ENCODE measurements at places on chromosomes 11 and 22.

GRCh38 chr11:114202011-114202609 lies 94.1 kb upstream of the NNMT start:
- DNase-seq, result no peak

DNA sequence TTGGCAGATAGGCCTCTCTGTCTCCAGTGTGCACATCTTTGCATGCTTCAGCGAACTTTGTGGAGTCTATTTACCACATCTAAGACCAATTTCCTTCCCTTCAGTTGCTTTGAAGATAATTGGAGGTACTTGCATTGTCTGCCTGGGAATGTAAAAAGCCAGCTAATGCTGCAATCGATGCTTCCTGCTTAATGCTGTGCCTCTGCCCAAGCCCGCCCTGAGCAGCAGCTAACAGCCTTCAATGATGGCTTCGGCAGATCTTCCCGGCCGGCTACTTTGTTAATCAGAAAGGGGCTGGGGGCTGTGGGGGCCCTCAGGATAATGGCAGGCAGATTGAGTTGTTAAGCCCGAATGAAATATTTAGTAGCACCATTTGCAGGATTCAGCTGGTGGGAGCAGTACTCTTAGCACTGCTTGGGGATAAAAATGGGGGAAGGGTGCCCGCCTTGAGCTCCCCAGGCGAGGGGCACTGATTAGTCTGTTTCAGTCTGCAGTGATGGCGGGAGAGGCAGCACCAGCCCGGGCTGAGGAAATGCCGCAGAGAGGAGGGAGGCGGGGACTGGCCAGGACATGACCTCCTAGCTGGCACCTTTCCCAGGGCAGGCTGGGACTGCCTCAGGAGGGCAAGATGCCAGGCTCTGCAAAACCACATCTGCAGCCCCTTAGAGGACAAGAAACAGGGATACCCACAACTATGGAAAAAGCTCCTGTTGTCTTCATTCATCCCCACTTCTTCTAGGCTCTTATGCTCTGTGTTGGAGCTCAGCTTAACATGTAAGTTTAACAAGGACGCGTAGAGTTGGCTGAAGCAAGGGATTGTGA lies 460.0 kb downstream of the BUD13 start:
- DNase-seq, result no peak

DNA sequence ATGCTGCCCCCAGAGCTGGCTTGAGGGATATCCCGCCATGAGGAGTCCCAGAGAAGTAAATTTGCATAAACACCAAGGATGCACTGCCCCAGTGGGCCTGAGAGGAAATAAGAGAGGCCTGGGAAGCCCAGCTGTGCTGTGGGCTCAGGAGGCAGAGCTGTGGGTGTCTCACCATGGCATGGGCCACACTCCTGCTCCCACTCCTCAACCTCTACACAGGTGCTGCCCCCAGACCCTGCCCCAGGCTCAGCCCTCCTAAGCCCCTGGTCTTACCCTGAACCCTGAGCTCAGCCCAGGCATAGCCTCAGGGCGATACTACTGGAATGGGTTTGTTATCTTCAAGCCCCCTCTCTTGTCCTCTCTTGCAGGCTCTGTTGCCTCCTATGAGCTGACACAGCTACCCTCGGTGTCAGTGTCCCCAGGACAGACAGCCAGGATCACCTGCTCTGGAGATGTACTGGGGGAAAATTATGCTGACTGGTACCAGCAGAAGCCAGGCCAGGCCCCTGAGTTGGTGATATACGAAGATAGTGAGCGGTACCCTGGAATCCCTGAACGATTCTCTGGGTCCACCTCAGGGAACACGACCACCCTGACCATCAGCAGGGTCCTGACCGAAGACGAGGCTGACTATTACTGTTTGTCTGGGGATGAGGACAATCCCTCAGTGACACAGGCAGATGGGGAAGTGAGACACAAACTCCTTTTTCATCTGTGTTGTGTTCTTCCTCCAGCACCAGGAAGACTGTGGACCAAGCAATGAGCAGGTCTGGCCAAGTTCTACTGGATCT lies 59.9 kb downstream of the GGTLC2 start:
- no peak for DNase-seq

DNA sequence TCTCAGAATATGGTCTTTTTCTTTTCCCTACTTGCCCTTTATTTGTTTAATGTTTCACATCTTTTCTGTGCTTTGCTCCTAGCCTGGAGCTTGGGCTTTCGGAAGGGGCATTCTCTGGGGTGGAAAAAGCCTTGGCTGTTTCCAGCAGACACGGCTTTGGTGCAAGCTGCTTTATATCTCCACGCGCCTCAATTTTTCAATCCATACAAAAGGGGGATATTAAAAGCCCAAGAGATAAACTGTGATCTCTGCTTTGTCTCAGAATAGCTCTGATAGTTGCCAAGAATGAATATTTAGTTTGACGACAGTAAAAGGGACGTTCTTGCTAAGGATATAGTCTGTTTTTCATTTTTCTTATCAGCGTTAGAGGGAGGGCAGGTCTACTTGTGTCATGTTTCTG lies 194.0 kb upstream of the KIRREL3 start:
- DNase-seq, result no peak

- DNase-seq, result no peak
Observed at GRCh38 chr22:24060375-24060788, 49.3 kb downstream of the CABIN1 start.

GRCh38 chr11:2092956-2093412 lies 46.2 kb downstream of the IGF2 start:
- no peak for DNase-seq

DNA sequence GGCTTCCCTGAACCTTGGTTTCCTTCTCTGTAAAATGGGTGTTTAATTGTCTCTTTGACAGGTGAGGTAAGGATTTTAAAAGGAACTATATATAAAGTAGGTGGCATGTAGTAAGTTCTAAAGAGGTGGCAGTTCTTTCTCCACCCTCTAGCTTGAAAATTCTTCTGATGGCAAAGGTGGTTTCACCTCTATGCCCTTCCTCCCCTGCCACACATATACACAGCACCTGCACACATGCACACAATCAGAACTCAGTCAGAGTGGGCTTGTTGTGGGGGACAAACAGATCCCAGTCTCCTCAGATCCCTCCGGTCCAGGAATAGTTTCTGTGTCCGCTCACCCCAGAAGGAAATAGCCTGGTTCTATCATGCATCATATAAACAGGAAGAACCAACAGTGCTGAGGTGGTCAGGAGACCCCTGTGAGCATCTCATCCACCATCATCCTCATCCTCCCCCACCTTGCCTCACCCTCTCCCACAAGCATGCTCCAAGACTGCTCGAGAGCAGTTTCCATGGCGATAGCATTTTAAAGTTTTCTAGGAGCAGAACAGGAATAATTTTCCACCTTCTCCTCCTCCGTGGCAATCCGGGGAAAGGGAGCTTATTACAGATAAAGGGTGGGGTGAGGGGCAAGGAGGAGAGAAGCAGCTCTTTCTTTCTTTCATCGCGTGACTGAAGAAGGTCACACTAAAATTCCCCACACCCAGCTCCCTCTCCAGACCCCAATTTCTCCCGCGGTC lies 123.6 kb downstream of the CHST1 start:
- no peak for DNase-seq

- DNase-seq, result no peak
Observed at GRCh38 chr11:116328391-116328790, 444.4 kb downstream of the BUD13 start.

DNA sequence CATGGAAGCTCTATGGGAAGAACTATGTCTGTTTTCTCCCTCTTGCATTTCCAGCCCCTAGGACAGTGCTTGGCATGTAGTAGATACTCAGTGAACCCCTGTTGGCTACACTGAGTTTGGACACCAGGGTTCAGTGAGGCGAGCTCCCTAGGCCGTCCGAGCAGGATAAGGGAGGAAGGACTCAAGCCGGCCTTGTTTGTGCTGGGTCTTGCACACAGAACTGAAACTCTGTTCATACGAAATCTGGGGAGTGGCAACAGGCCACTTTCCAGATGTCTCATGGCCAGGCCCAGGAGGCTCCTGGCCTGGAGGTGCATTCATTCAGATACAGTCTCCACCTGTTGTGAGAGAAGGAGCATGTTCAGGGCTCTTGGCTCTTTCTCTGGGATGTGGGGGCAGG lies 23.6 kb upstream of the LMO1 start:
- DNase-seq, result no peak

GRCh38 chr11:15055620-15056356 lies 17.6 kb upstream of the CALCB start:
- no peak for DNase-seq

GRCh38 chr11:14070896-14071295 lies 108.4 kb downstream of the SPON1 start:
- no peak for DNase-seq

GRCh38 chr11:120925944-120926343 lies 98.0 kb upstream of the TBCEL start:
- no peak for DNase-seq

DNA sequence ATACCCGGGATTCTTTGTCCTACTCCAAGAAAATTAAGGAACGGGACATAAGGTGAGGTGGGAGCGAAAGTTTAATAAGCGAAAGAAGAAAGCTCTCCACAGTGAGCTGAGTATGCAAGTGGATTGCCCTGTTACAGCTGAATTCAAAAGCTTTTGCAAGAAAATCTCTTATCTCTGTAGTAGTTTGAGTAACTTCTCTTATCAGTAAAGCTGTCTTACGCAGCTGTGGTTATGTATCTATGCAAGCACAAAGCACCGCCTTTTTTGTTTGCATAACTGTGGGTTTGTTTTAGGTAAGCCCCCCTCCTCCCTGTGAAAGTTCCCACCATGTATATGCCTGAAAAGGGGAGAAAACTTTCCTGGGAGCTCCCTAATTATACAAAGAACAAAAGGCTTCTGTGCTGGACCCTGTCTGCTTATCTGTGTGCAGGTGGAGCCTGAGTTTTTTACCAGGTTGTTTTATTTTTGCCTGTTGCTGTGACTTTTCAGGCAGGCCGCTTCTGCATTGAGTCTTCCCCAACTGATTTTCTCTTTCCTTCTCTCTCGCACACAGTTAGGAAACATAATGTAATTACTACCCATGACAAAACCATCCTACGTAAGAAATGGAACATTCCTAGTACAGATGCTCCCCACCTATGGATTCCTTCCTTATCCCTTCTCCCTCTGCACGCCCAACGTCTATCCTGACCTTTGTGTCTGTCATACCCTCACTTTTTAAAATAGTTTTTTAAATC lies 837 bp upstream of the PLAAT5 start:
- DNase-seq, result no peak

DNA sequence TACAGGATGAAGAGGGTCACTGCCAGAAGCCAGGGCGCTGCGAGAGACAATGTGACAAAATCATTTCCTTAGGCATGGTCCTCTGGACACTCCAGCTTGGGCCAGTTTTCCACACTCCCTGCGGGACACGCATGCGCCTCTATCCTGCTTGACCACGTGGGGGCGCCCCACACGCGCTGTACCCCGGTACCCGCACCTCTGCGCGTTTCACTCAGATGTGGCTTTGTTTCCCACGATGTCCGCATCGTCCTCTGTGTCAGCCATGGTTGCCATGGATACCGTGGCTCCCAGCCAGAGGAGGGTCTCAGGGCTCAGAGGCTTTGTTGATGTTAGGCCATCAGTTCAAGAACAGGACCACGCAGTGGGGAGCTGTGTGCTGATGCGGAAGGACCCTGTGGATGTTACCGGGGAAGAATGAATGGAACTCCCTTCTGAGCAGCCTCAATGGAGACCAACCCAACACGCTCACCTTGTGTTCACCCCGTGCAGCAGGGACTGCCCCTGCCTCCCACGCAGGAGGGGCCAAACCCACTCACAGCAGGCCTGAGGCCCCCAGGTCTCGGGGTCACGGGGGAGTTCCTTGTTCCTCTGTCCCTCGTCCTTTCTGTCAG lies 101.1 kb upstream of the SLC22A12 start:
- DNase-seq, result no peak

DNA sequence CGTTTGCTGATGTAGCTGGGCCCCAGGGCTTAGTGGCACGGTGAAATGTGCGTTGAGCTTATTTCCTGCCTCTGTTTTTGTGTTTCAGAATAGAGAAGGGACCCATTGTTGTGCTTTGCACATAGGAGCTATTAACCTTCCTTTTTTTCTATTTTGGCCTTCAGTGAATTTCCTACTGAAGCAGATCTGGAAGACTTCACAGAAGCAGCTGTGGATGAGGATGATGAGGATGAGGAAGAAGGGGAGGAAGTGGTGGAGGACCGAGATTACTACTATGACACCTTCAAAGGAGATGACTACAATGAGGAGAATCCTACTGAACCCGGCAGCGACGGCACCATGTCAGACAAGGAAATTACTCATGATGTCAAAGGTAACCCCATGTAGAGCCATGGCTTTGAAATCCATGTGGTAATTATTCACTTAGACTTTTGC lies 37.4 kb upstream of the ST14 start:
- DNase-seq, result no peak

DNA sequence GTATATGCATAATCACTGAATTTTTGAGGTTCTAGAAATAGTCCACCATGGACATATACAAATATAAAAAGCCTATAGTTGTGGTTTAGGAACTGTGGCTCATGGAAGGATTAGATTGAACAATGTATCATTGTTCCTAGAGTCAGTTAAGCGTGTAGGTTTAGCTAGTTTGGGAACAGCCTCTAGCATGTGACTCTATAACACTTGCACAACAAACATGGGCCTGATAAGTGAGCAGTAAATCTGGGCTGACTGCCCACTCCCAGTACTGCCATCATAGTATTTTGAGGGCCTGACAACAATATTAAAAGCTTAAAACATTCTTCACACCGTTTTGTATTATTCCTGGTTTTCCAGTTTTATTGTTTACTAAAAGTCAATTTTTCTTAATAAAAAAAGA lies 47.0 kb downstream of the YAP1 start:
- DNase-seq, result no peak

DNA sequence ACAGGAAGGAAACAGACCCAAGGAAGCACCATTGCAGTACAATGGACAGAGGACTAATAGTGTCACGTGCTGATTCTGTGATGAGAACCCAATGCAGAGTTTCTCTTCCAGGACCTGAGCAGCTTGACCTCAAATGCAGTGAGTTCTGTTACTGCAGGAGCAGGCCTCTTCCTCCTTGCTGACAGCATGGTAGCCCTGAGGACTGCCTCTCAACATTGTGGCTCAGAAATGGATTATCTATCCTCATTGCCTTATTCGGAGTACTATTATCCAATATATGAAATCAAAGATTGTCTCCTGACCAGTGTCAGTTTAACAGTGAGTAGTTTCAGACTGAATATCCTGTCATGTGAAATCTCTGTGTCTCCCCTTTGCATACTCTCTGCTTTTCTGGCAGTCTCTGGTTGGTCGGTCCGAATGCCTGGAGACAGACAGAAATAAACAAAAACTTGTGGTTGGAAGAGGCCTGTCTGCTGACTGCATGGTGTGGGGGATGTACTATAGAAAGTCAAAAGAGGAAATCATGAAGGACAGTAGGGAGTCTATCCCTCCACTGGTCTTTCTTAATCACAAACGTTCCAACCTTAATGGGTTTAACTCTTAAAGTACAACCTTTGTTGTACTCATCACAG lies 6.9 kb upstream of the MS4A14 start:
- no peak for DNase-seq

- peak; percentile 34 for DNase-seq
Observed at GRCh38 chr22:43152357-43153071, 1.2 kb downstream of the TSPO start.
